Stimulated activated CD8-positive, alpha-beta memory T cell treated with anti-CD3 and anti-CD28 coated beads, Interleukin-12 subunit alpha, Interleukin-12 subunit beta, amount 100 ng/mL, for 4 hours (primary cell): ENCODE measurements at places on chromosomes 3 and 15.

- no peak for DNase-seq
Measured at GRCh38 chr3:32819551-32820348, 2.0 kb downstream of the TRIM71 start.

DNA sequence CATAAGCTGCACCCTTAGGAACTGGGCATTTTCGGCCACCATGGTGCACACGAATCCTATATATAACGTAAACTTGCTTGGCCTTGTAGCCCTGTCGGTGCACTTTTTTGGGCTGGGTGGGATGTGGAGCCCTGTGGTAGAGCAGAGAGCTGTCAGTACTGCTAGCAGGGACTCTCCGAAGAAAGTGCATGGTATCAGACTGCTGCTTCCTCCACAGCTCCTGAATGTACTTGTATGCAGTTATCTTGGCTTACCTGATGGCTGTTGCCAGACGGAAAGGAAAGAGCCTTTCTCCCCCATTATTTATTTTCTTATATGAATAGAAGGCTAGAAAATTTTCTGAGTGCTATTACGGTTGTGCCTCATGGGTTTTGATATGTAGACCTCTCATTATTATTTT is 8.4 kb downstream of the GALK2 start:
- no peak for DNase-seq

DNA sequence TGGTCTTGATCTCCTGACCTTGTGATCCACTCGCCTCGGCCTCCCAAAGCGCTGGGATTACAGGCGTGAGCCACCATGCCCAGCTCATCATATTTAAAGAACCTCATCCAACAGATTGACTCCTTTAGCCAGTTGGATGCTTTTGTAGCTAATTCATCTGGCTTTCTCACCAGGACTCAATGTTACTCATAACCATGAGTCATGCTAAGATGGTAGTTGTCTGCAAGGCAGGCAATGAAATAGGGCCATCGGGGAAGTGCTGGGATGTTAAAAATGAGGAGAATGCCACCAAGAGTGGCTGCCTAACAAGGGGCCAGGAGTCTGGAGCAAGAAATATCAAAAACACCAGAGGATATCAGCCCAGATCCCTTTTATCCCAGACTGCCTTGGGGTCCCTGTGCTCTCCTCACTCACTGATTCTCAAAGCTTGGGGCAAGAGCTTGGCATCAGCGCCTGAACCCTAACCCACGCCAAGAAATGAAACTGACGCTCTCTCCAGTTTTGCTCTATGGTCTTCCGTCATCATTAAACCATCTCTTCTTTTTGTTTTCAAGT is 7.4 kb upstream of the PCOLCE2 start:
- no peak for DNase-seq

- no peak for DNase-seq
Measured at GRCh38 chr3:19711160-19711782, 222.7 kb downstream of the EFHB start.

- DNase-seq = no peak
Measured at GRCh38 chr3:60953351-60953750, 297.9 kb downstream of the FHIT start.

- no peak for DNase-seq
Measured at GRCh38 chr3:82087958-82088357, 326.5 kb upstream of the GBE1 start.

DNA sequence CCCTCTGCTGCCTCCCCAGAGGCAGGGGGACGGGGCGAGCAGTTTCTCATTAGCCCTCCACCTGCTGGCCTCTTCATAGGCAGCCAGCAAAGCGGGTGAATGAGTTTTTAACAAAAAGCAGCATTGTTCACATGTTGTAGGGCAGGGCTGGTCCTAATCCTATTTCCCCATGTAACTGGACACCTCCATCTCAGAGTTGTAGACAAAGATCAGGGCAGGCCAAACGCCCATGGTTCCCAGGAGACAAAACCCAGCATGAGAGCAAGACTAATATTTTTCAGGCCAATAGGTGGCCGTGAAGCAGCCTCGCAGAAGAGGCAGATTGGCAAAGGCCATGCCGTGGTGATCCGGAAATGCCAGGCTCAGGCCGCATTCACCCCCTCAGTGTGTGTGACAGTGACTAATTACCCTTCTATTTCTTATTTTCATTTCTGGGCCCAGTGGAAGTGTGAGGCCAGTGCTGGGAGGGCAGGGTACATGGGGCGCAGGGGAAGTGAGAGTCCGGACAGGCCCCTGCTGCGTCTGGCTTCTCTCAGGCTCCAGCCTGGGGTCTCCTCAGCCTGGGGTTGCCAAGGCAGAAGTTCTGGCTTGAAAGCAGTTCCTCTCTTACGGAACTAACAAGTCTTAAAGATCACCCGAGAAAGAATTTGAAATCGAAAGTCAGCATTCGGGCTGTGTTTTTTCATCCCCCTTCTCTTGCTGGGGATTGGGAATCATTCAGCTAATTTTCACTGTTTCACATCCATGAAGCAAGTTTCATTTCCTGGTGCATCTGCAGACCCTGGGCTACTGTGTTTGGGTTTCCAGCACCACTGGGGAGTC is 64.8 kb downstream of the BOC start:
- DNase-seq = no peak

- no peak for DNase-seq
Measured at GRCh38 chr15:82993144-82993543, 7.1 kb downstream of the RAMAC start.
